Fibroblast of mammary gland (primary cell): ENCODE measurements at places on chromosomes 2 and 18.
A peak's percentile ranks its signal among the peaks of the same experiment; 100 is the strongest.

GRCh38 chr2:223815186-223815883, 22.0 kb downstream of the AP1S3 start:
- DNase-seq = peak; percentile 99

DNA sequence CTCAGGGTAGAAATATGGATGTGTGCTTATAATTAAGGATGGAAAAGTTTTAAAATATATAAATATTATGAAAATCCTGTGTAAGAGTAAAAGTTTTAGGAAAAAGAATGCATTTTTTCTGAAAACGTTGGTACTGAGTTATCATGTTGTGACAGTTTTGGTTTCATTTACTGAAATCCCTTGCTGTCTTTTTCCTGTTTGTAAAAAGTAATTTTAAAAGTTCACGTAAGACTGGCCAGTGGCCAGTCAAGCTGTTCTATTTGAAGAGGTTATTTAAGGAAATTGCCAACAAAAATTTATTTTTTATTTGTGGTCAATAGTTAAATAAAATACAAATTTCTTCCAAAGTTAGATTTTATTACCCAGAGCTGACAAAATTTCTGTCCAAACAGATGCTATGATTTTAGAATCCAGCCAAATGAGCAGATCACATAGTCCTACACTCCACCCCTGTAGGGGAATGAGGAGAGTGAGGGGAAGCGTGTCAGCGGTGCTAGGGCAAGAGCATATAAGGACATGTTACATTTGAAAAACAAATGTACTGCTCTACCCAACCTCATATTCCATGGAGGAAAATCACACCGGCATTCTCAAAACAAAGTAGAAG, 297.8 kb upstream of the TFPI start:
- no peak for DNase-seq

- DNase-seq = no peak
Observed at GRCh38 chr2:12971581-12972365, 255.0 kb downstream of the TRIB2 start.

- DNase-seq = peak; percentile 23
Observed at GRCh38 chr2:27902098-27902497, 11.6 kb downstream of the BABAM2 start.
